Aorta (tissue), 5 donors: ENCODE measurements at places on chromosomes 4 and X. TPM values are rescaled to one million over a fixed set of nuclear protein-coding genes. Genes with fewer than 3 reads are reported as not detected.

L1CAM gene
- 11.6 TPM for total RNA-seq

TACR3 gene
- total RNA-seq: not detected

HEPH gene
- 67.8 TPM for total RNA-seq

MMRN1 gene
- total RNA-seq: 24.5 TPM

BEX2 gene
- total RNA-seq: 2.3 TPM

DNA sequence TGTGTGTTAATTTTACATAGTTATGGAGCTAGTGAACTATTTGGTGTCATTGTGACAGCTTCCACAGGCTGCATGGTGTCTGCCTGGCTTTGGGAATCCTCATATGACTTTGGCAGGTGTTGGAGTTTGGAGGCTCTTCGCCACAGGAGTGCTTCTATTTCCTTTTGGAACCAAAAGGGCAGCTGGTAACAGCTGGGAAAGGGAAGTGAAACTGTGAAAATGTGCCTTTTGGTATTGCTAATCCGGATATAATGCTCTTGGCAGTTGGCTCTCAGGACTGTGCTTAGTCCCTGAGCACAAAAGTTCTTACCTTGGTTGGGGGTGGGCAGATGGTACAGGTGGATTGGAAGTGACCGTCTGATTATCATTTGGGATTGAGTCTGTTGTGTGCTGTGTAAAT, 18.1 kb downstream of the OFD1 start:
- H3K4me1 ChIP-seq: no peaks in the 10 kb centered on the region
- no peak overlapping the region for H3K4me3 ChIP-seq
- no peaks in the 10 kb centered on the region for H3K27me3 ChIP-seq
- H3K27ac ChIP-seq: no peak overlapping the region
- DNase-seq: no peak

DNA sequence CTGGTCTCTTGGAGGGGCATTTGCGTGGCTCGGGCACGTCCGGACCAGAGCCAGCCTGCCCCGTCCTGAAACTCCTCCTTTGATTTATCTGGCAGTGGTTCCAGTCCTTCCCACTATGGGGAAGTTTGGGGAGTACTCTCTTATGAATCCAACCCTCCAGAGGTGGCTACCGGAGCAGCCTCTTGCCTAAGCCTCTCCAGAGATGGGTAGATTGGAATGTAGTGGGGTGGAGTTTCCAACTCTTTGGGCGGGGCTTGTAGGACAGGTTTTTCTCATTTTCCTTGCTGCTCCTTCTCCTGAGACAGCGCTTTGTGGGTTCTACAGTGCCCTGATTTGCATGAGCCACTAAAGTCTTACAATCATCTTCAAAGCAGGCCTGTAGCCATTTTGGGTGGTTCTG, 60.1 kb upstream of the XAGE1B start:
- no peak overlapping the region for H3K4me3 ChIP-seq
- no peaks in the 10 kb centered on the region for H3K4me1 ChIP-seq
- H3K36me3 ChIP-seq: no peaks in the 10 kb centered on the region
- H3K27me3 ChIP-seq: no peaks in the 10 kb centered on the region

DNA sequence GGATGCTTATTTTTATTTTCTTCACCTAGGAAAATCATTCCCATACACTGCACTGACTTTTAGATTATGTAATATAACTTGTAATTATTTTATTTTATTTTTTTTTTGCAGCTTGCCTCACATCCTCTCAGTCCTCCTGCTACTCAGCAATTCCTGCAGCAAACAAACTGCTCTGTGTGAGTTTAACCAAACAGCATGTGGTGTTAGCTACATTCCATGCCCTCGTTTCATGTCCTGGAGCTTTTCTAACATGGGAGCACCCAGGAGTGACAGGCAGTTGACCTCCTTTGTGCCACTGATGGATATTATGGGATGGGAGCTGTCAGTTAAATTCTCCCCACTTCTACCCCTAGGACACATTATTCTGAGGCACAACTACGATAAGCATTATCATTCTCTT, 24.8 kb downstream of the CXCL1 start:
- no peak overlapping the region for H3K4me3 ChIP-seq
- H3K36me3 ChIP-seq: no peaks in the 10 kb centered on the region
- no peaks in the 10 kb centered on the region for H3K4me1 ChIP-seq
- H3K27ac ChIP-seq: no peak overlapping the region
- no peak for DNase-seq

- DNase-seq: no peak
- H3K4me1 ChIP-seq: no peaks in the 10 kb centered on the region
- H3K27ac ChIP-seq: no peak overlapping the region
- no peaks in the 10 kb centered on the region for H3K27me3 ChIP-seq
These were observed 2.9 kb upstream of the EIF1AX start for GRCh38 chrX:20144491-20144890.

DNA sequence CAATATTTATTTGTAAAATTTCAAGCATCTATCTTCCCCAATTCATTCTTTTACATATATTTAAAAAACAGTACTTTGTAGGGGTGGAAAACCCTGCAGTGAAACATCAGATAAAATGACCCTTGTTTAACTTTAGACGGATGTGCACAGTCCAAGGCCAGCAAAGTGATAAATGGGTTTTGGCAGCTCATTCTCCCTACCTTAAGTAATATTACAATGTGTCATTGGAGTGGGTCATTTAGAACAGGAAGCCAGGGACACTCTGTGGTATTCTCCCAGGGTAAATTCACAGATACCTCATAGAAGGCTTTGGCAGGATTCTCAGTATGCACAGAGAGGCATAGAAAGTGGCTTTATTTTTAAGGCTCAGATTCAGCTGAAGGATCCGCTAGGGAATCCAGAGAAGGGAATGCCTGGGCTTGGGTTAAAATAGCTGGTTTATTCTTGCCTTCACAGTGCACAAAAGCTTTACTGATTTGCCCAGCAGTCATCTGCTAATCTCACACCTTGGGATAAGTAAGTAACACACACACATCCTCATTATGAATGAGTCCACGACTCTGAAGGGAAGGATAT, 206.7 kb downstream of the RASL11B start:
- H3K27ac ChIP-seq: no peak overlapping the region
- H3K4me1 ChIP-seq: no peaks in the 10 kb centered on the region
- no peak overlapping the region for H3K4me3 ChIP-seq

DNA sequence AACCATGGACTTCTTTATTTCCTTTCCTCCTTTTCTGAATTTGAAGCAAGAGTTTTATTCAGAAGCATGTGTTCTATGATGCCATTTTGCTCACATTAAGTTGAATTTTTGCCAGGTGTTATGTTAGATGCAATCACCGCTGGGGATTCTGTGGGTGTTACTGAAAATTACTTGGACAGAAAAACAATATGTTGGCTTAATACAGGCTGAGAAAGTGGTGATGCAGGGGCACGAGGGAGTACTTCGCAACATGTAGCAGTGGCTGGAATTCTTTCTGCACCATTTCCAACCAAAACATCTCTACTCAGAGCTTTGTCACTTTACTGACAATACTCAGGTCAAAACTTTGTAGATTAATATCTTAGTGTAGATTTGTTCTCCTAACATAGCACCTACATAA, 109.2 kb upstream of the PCDH18 start:
- H3K4me3 ChIP-seq: no peak overlapping the region
- no peak overlapping the region for H3K27ac ChIP-seq
- H3K27me3 ChIP-seq: no peaks in the 10 kb centered on the region
- DNase-seq: no peak

- H3K4me3 ChIP-seq: no peak overlapping the region
- no peak for DNase-seq
- H3K36me3 ChIP-seq: no peaks in the 10 kb centered on the region
These were observed 260.8 kb upstream of the VCX start for GRCh38 chrX:7582191-7582590.

DNA sequence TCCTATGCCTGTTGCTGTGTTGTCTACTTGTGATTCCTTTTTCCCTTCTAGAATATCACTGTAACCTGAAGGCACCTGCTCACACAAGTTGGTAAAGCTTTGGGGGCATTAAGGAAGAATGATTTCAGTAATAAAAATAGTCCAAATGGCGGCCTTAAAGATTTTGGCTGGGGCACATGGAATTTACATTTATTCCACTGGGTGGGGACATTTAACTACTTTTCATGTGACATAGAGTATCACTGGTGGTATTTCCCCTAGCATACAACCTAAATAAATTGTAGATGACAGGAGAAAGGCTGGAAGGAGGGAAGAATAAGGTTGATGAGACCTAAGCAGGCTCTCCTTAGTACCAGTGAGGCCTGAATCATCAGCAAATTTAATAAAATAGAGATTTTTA, 121.8 kb upstream of the EDA2R start:
- no peak overlapping the region for H3K27ac ChIP-seq
- DNase-seq: no peak
- H3K4me1 ChIP-seq: no peaks in the 10 kb centered on the region
- no peaks in the 10 kb centered on the region for H3K36me3 ChIP-seq

DNA sequence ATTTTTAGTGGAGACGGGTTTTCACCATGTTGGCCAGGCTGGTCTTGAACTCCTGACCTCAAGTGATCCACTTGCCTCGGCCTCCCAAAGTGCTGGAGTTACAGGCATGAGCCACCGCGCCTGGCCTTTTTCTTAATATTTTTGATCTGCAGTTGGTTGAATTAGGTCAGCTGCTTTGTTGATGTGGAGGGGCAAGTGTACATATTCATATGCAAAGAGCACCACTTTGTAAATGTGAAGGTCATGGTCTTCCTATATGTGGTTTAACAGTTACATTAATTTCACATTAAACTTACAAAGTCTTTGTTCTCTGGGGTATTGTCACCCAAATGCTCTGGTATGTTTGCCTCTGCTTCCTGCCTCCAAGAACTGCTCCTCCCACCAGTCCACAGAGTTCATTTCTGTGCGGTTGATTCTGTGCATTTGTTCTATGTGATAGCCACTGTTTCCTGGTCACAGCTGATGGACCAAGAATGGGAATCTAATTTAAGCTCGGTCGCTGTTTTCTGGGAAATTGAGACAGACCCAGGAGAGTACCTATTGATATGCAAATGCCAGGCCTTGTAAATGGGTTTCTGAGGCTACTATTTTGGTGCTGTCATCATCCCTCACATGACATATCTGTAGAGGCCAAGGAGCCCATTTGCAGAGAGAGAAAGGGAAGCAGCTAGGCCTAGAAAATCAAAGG, 26.9 kb upstream of the HPSE start:
- no peaks in the 10 kb centered on the region for H3K27me3 ChIP-seq
- no peaks in the 10 kb centered on the region for H3K4me1 ChIP-seq
- DNase-seq: no peak
- H3K4me3 ChIP-seq: no peak overlapping the region
- no peak overlapping the region for H3K27ac ChIP-seq
- no peaks in the 10 kb centered on the region for H3K36me3 ChIP-seq

DNA sequence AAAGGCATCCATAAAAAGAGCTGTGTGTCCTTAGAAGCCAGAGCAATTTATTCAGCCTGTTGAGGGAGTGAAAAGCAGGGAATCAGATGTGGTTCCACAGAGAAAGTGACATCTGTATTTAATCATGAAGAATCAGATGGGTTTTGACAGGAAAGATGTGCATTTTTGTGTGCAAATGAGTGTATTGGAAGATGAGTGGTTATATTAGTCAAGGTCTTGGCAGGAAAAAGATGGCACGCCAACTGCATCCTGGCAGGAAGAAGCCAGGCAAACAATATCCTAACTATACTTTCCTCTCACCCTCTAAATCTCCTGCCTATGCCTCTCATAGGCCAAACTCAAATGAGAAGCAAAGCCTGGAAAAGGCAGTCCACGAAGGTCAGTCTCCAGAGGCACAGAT, 59.1 kb downstream of the SCFD2 start:
- H3K36me3 ChIP-seq: no peaks in the 10 kb centered on the region
- peaks cover 1% of the 10 kb centered on the region for H3K4me1 ChIP-seq
- DNase-seq: no peak
